ENCODE measurements at places on chromosomes 13 and 19.

GRCh38 chr13:85567909-85568308, 231.3 kb downstream of the SLITRK6 start:
- DNase-seq: no peak

- no peak for DNase-seq
Measured at GRCh38 chr19:2731181-2731995, 8.4 kb downstream of the SLC39A3 start.

- no peak for DNase-seq
Measured at GRCh38 chr19:30155381-30156200, 213.6 kb downstream of the URI1 start.

DNA sequence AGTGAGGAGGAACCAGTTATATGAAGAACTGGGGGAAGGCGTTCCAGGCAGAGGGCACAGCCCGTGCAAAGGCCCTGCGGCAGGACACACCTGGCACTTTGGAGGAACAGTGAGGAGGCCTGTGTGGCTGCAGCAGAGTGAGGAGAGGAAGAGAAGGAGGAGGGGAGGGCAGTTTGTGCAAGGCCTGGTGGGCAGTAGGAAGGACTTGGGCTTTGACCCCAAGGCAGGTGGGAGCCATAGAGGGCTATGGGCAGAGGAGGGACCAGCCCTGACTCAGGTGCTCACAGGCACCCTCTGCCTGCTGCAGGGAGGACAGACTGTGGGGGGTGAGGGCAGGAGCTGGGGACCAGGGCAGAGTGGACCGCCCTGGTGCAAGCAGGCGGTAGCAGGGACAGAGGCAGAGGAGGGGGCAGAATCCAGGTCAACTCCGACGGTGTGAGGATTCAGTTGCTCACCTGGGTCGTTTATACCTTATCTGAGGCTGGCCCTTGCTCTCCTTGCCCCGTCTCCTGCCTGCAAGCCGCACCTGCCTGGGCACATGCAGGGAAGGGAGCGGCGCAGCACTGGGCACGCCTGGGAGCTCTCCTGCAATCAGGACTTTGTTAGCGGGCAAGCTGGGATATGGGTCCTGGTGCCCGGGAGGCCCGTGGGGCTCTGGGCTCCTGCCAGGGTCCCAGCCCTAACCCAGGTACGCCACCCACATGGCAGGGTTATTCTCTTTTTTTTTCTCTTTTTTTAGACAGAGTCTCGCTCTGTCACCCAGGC, 34.8 kb downstream of the NFIC start:
- DNase-seq: no peak

GRCh38 chr19:23957660-23958281, 43.1 kb downstream of the ZNF726 start:
- DNase-seq: no peak

DNA sequence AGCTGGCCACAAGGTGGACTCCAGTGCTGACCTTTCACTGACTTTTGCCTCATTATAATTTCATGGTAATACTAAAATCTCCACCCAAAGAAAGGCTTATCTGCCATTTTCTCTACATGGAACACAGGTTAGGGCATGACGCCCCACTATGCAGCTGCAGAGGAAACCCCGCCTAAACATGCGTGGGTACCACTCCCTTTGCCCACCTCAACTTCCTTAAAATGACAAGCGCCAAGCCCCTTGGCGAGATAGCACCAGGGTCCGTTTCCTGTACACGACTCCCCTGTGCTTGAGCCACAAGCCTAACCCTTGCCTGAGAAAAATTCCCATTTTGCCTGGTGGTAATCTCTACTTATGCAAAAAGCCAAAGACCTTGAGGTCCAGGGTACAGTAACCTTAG, 36.0 kb upstream of the PABPC3 start:
- DNase-seq: no peak

DNA sequence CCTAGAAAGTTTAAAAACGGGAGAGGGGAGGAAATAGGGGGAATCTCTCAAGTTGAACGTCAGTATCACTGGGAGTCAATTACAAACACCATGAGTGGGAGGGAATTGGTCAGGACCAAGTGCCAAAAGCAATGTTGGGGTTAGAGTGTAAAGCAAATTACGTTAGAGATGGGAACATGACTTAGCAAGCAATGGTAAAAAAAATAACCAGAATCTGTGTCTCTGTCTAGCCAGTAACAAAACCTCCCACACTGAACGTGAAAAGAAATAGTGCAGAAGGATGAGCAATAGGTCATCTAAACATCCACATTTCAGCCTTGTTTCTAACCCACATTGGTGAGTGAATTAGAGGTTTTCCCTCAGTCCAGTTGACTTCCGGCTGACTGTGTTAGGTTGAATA, 242.2 kb downstream of the COG6 start:
- DNase-seq: no peak

- no peak for DNase-seq
Measured at GRCh38 chr13:35808846-35809245, 322.3 kb downstream of the DCLK1 start.

DNA sequence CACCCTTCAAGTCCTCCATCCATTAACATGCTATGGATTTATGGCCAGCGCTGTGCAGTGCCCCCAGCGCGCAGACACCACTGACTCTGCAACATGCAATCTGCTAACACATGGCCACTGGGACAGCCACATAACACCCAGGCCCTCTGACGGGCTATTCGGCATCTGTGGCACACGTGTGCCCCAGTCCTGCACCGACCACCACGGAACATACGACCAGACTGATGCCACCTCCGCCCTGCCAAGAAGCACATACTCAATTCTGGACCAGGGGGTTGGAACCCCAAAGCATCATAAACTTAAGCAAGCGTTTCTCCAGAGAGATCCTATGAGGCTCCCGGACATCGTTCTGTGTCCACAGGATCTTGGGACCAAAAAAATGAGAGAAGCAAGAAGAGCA, 9.8 kb downstream of the STK24 start:
- no peak for DNase-seq

GRCh38 chr13:101919541-101920181, 467.2 kb downstream of the ITGBL1 start:
- DNase-seq: no peak

DNA sequence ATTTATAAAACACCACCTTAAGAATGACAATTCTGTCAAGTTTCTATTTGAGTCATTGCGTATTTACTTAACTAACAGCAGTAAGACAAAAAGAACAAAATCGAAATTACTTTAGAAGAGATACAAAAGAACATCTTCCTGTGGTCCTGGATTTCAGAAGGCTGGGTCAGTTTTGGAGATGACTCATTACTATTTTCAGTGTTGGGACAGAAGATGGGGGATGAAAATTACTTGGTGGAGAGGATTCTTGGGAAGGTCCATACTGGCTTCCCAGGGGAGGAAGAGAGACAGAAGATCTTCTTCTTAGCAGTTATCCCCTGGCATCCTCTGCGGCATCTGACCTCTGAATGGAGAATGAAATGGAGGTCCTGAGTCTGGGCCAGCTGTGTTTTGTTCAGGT, 33.5 kb upstream of the CSNK1A1L start:
- no peak for DNase-seq

DNA sequence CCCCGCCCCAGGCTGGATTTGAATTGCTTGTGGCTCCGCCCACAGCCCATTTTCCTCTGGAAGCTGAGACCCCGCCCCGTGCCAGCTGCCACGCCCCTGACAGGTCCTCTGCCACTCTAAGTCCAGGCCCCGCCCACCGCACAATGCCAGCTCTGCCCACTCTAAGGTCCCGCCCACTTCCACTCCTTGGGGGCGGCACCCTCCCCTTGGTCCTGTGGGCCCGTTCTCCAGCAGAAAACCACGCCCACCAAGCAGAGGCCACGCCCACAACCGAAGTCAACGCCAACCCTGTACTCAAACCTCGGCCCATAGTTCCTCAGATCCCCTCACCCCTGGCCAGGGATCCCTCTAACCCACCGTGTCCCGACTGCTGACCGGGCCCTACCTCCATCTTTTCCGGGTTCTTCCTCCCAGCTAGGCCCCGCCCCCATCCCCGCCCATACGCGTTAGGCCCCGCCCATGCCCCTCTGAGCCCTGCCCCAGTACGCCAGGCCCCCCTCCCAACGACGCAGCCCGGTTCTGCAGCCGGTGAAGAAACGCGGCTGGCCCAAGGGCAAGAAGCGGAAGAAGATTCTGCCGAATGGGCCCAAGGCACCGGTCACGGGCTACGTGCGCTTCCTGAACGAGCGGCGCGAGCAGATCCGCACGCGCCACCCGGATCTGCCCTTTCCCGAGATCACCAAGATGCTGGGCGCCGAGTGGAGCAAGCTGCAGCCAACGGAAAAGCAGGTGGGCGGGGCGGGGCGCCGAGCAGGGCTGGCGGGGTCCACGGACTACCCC, 1.3 kb downstream of the HMG20B start:
- DNase-seq: peak; percentile 80

GRCh38 chr13:56975647-56976046, 165.1 kb upstream of the PRR20A start:
- DNase-seq: no peak

DNA sequence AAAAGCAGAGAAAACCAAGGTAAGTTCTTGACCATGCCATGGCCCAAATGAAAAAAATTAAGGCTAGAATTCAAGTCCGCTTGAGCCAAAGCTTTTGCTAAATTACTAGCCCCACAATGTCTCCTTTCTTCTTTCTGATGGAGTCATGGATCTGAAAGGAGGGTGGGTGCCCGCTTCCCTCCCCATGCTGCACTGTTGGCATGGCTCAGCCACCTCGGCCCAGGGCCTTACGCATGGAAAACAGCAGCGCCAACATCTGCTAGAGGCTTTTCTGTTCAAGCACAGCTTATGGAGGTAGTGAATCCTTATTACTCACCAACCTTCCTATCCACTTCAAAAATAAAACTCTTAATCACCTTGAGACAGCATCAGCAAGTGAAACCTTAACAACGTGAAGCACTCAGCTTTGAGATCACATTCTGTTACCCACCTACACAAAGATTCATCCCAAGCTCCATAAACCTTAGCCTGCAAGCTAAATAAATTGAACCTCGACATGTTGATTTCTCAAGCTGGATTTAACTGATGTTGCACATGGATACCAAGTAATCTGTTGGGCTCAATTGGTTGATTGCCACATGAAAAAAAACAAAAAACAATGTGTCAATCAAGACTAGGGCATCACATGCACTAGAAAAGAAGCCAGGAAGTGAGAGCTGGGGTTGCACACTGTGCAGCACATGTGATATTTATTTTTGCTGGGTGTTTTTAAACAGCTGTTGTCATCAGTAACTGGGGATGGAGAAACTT, 43.4 kb downstream of the TPT1 start:
- DNase-seq: no peak

GRCh38 chr19:43354305-43354627, 780 bp downstream of the CD177 start:
- DNase-seq: no peak

DNA sequence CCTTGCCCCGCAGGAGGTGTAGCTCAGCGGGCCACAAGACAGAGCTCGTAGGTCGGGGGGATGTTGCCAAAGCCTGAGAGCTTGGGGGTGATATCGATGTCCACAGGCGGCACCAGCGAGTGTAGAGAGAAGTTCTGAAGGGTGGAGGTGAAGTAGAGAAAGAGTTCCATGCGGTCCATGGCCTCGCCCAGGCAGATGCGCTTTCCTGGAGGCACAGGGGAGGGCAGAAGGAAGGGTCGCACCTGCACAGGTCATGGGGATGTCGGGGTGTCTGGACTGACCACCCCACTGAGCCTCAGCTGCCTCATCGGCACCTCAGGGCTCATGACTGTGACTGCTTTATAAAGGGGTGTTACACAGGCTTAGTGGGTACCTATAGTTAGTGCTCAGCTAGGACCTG, 37.8 kb upstream of the CYP2A13 start:
- no peak for DNase-seq

DNA sequence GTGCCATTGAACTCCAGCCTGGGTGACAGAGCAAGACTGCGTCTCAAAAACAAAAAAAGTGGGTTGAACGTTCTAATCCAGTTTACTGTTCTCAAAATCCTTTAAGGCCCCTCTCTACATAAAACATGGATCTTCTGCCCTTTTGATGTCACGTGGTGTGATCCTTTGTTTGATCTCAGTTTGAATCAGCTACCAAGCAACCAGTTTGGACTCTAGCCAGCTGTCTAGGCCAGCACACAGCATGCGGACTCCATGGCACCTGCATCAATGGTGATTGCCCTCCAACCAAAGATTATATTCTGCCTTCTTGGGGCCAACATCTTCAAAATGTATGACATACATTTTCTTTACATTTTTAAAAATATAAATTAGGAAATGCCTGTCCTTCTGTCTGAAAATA, 365.4 kb downstream of the NDFIP2 start:
- DNase-seq: no peak

- DNase-seq: no peak
Measured at GRCh38 chr13:28204043-28204442, 65.7 kb downstream of the PAN3 start.

DNA sequence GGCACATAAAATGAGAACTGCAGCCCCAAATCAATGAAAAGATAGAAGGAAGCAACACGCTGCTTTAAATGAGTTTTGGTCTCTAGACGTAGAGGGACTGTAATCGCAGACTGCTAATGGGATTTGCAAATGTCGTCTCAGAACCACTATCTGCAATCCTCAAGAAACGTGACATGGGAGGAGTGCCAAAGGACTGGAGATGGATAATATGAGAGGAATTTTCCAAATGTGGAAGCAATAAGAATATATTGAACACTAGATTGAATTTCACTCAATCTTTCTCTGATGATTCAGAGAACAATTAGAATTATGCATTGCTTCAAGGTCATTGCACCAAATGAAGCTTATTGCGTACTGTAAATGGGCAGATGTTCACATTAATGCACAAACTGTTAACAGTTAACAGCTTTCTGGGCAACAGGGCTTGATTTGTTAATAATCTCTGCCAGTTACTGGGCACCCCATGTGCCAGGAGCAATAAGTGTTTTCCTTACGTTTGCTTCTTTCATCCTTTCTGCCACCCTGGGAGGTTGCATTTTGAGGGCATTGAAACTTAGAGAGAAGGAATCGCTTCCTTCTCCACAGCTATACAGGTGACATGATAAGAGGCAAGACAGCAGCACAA, 62.8 kb upstream of the WASF3 start:
- no peak for DNase-seq

DNA sequence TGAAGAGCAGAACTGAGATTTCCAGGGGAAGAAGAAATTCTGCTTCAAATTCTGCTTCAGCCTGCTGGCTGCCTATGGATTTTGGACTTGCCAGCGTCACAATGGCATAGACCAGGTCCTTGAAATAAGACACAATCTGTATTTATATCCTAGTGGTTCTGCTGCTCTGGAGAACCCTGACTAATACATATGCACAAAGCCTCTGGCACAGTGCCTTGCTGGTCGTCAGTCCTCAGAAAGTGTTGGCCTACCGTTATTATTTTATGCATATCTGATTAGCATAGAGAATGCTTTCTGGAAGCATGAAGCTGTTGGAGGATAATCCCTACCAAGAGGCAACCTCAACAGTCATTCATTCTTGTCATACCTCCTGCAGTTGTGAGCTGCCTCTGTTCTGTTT, 213.7 kb downstream of the B3GLCT start:
- DNase-seq: no peak

GRCh38 chr13:97875911-97876310, 77.6 kb upstream of the IPO5 start:
- DNase-seq: no peak

GRCh38 chr13:24700539-24700938, 20.3 kb downstream of the ATP12A start:
- DNase-seq: no peak

All from C1 segment of cervical spinal cord (tissue), 14 donors.